ENCODE measurements at places on chromosomes 6 and 20.

GRCh38 chr6:146578054-146578453 is 20.7 kb upstream of the ADGB start:
- no peak for DNase-seq

- DNase-seq = no peak
These were observed 49.6 kb upstream of the DSN1 start for GRCh38 chr20:36823121-36823520.

DNA sequence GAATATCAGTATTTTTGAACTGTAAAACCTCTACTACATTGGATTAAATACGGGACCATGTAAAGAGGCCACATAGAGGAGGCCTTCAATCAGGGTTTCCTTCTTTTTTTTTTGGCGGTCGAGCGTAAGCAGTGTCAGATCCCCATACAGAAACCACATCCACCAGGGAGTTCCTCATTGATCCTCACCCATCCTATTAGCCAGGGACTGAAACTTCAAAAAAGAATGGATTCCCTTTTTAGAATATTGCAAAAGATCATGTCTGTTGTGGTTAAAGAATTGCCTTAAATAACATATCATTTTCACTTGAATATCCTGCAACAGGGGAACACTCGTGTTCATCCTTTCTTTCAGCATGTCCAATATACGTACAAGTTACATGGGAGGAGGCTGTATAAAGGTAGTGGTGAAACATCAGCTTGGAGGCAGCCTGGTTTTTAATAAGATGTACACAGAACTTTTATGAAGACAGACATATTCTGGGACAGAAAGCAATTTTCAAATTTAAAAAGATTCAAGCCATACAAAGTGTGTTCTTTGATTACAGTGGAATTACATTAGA is 96.1 kb downstream of the PPP1R14C start:
- no peak for DNase-seq

DNA sequence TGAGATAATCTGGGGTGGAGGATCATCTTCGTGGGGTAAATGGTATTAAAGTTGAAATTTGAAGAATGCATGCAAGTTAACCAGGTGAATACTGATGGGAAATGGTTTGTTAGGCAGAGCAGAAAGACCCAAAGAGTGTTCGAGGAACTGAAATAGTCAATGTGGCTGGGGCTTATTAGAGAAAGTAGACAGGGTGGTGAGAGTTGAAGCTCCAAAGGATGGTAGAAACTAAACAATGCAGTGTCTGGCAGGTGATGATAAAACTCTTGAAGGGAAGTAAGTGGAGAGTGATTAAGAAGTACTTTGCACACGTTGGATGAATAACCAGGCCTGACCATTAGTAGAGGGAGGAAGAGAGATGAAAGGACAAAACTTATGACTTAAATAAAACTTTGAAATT is 39.8 kb upstream of the CENPW start:
- no peak for DNase-seq

GRCh38 chr20:45484676-45485075 is 15.1 kb downstream of the WFDC2 start:
- no peak for DNase-seq
